AML-193 (cell line): ENCODE measurements at places on chromosomes 1 and 21.

GRCh38 chr1:174118751-174119150 is 40.6 kb upstream of the RABGAP1L start:
- DNase-seq = no peak

GRCh38 chr1:209807509-209807908 is 1.6 kb upstream of the IRF6 start:
- no peak for DNase-seq

DNA sequence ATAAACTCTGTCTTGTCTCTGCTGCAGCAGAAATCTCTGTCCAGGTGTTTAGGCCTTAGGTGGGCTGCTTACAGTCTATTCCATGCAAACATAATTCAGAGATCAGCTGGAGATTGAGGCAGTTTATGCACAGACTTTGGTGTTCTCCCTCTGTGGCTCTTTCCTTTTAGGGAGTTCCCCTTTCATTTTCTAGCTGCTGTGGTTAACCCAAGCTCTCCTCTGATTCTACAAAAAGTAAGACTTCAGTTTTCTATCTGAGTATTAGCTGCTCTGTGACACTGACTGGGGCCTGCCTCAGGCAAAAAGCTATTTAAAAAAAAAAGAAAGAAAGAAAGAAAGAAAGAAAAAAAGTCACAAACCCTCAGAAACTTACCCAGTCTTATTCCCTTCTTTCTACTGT is 211.1 kb downstream of the CAMTA1 start:
- no peak for DNase-seq

DNA sequence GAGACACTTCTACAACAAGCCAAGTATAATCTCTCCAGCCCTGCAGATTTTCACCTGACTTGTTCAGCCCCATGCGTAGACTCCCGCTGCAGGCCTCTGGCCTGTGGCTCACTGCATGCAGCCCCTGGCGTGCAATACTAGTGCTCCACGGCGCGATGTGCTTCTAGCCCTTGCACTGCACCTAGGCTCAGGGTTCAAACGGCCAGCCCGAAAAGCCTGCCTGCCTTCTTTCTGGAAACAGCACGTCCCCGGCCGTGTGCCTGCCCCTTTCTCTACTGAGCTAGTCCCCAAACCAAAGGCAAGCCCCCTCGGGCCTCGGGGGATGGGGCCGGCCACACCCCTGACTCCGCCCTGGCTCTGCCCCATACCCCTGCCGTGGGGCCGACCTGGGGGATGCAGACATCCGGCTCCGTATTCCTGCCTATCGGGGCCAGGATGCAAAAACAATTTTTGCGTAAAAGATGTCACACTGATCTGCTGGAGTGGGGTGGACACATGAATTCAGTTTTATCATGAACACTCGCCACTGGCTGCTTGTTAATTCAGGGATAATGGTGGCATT is 26.3 kb upstream of the TRAPPC10 start:
- DNase-seq = no peak

GRCh38 chr1:85465786-85466134 is 801 bp upstream of the DDAH1 start:
- no peak for DNase-seq

GRCh38 chr21:15054606-15055239 is 10.1 kb downstream of the NRIP1 start:
- no peak for DNase-seq

GRCh38 chr1:215890438-215890837 is 323.3 kb downstream of the KCTD3 start:
- no peak for DNase-seq

DNA sequence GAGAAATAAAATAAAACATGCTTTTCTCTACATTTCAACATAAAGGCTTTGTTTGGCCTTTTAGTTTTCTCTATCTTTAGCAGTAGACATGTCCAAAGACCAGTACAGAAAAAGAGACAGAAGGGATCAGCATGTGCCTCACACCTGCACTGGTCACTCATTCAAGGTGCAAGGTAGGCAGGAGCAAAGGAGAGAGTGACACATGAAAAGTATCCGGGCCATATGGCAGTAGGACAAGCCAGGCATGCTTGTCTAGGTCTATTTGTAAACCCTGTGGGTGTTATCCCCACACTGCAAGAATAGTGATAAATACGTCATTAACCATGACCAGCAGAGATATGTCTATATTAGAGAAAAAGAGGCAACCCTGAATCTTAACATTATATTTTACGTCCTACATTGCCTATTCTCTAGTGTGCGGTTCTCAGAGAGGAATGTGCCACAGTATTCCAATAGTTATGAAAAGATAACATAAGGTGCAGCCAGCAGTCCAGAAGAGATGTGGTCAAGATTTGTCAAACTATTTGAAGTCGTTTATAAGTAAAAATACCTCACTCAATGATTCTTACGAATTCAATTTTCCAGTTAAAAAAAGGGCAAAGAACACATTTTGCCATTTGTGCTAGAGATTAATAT is 32.1 kb downstream of the PRRX1 start:
- DNase-seq = no peak

DNA sequence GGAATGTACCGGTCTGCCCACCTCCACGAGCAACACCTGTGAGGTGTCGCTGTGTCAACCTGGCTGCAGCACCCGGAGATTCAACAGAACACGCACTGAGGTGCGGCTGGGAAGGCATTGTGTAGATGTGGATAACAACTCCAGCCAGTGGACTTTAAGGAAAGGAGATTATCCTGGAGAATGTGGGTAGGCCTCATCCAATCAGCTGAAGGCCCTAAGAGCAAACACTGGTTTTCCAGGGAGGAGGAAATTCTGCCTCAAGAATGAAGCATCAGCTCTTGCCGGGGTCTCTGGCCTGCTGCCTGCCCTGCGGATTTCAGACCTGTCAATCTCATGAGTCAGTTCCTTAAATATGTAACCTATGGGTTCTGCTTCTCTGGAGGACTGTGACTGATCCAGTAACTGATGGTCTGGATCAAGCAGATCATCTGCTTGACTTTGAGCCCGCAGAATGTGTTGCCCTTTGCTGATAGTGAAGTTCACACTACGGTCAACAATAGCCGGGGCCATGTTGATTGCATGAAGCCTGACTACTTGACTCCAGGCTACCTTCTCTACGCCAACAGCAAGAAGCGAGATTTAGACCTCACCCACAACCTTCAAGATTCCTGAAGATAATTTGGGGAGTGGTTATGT is 15.9 kb upstream of the PRDM15 start:
- no peak for DNase-seq

DNA sequence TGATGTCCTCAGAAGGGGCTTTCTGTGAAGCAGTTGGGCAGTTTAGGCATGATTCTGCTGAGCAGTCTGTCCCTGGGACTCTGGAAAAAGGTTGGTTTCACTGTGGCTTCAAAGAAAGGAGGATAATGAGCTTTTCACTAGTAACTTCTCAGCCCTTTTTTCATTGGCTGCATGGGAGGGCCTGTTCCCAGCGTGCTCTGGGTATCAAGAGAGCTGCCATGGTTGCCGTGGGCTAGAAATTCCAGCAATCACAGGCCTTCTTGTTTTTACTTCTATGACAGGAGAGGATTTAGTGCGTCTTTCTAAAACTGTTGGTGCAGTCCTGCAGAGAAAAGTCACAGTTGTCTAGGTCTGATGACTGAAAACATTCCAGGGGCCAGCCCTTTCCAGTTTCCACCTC is 7.2 kb downstream of the SZRD1 start:
- DNase-seq = no peak

DNA sequence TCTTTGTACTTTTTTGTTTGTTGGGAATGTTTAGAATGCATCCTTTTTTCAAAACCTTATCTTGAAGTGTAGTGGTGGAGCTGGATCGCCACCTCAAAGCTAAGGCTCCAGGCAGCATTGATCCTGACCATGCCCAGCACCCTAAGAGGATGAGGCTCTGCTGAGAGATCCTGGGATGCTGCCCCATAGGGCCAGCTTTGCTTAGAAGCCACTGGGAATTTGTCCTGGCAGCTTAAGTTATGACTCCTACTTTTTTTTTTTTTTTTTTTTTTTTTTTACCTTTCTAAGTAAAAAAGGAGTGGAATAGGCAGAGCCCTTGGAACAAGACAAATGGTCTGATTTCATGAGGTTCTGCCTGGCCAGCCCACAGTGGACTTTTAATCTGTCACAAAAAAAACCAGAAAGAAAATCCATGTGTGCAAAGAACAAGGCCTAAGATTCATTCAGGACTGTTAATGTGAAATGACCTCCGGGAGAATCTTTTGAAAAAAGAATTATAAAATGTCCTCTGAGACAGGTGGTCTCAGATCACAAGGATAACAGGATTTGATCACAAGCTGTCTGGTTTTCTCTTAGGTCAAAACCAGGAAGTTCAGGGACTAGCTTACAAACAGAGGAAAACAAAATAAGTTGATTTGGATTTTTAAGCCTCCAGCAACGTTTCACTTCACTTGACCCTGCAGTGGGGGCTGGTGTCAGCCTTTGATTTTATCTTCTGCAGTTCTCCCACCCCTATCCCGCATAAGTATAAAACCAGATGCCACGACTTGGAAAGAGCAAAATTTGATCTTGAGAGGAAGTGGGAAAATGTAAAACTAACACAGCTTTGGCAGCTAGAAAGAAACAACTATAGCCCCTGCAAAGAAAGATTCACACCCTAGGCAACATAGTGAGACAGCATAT is 25.9 kb upstream of the RAP1A start:
- no peak for DNase-seq

DNA sequence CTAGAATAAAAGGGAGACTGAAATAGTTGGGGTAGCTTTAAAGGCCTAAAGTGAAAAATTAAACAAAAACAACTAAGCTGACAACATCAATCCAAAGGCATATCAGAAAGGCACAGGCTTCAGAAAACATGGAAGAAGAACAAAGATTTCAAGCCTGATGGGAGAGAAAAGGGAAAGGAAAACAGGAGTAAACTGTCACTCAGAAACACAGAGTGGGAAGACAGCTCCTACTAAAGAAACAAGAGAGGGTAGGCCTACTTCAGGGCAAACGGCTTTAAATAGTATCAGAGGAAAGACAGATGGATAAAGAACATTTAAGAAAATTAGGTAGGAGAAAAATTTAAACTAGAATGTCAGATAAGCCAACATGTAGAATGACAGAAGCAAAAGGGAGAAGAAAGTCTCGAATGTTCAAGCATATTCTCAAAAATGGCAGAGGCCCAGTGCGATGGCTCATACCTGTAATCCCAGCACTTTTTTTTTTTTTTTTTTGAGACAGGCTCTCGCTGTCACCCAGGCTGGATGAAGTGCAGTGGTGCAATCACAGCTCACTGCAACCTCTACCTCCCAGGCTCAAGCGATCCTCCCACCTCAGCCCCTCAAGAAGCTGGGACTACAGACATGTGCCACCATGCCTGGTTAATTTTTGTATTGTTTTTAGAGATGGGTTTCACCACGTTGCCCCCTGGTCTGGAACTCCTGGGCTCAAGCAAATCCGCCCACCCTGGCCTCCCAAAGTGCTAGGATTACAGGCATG is 7.6 kb downstream of the EGLN1 start:
- no peak for DNase-seq

DNA sequence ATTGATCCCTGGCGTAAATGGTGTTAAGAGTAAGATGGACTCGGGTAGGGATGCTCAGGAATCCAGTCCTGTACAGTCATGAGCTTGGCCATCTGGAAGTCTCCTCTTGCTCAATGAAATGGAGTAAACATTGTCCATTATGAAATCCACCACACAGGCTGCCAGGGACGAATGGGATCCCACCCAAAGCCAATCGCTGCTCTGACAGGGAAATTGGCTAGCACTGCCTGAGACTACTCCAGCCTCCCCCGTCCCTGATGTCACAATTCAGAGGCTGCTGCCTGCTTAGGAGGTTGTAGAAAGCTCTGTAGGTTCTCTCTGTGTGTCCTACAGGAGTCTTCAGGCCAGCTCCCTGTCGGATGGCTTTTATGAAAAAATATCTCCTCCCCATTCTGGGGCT is at the start of gene HSD11B1:
Gene HSD11B1 (plus strand): TSS at position 263 of the 400 bp plus-strand sequence. CDS start 97 bp downstream, at position 360.
- no peak for DNase-seq

- no peak for DNase-seq
Observed at GRCh38 chr1:87683196-87683956, 354.7 kb downstream of the LMO4 start.

- peak; percentile 59 for DNase-seq
Observed at GRCh38 chr1:30911059-30911954, 2.7 kb upstream of the SDC3 start.

- no peak for DNase-seq
Observed at GRCh38 chr1:30052178-30052577, 671.2 kb downstream of the MATN1 start.

- DNase-seq = no peak
Observed at GRCh38 chr1:92482665-92483609, 3.8 kb downstream of the GFI1 start.

GRCh38 chr1:22739648-22740385 is 29.2 kb downstream of the EPHB2 start:
- DNase-seq = no peak

GRCh38 chr1:6028042-6028850 is 17.4 kb upstream of the KCNAB2 start:
- DNase-seq = peak; percentile 88

DNA sequence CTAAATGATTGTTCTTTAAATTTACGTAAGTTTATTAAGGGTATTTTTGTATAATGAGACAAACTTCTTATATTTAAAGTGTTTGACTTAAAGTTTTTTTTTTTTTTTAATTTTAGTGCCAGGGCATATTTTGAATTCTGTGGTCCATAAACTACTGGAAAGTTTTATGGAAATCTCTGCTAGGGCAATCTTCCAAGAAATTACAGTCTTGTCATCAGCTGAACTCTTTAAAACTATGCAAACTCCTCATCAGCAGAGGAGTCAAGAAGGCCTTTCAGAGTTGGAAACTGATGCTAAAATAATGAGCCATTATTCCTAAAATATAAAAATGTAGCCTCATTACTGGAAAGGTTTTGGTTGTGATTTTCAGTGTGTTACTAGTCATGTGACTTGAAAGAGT is 1201.9 kb downstream of the BRINP3 start:
- DNase-seq = no peak

DNA sequence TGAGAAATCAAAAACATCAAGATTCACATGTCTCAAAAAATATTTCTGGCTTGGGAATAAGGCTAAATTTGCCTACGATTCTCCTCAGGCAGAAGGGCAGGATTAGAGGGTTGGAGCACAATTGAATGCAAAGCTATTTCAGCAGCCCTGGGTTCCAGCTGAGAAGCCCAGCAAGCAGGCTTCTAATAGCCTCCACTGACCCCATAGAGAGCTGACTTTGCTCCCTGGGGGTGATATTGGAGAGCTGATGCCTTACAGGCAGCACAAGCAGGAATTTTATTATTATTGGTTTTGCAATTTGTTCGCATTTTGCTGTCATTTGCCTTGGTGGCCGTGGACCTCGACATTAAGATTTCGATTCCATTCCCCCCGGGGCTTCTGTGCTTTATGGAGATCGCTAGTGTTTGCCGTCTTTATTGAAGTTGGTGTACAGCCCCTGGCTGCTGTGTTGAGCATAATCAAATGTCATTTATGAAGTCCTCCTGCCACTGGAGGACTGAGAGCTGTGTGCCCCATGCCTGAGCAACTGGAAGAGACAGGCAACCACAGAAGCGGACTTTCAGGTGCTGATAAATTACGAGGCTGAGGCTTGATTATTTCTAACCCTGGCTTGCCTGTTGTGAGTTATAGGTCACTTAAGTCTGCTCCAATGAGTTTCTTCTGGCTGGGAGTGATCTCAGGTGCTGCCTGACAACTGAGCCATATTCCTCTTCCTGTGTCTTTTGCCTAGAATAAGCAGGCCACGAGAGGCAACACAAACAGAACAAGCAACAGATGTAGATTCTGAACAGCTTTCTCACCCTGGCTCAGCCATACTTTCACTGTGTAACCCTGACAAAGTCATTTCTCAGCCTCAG is 518.4 kb upstream of the CAMK1G start:
- DNase-seq = no peak
